ENCODE measurements at places on chromosomes 11 and 22.

GRCh38 chr11:104490182-104490581 is 326.2 kb upstream of the PDGFD start:
- DNase-seq = no peak

DNA sequence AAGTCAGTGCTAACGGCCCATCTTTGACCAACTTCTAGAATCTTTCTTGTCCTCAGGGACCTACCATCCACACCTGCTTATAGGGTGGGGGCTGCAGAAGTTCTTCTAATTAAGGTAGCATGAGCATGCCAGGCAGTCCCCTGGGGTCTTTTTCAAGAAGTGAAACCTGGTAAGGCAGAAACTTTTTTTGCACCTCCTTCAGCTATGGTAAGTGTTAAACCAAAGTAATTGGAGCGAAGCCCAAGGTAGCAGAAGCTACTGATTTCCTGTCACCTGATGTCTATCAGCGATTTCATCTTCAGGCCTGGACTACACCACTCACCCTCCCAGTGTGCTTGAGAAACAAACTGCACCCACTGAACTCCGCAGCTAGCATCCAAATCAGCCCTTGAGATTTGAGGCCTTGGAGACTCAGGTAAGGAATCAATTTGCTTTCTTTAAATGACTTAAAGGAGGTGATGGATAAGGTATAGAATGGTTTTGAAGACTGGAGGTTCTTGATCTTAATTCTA is at the start of gene MS4A1:
TSS of gene MS4A1 (plus strand) at position 317 of the 512 bp plus-strand sequence. CDS start 6,528 bp downstream, outside the sequence.
- no peak for DNase-seq

- no peak for DNase-seq
Observed at GRCh38 chr22:42283278-42284201, 13.1 kb upstream of the TCF20 start.

GRCh38 chr11:88345949-88346348 is 8.4 kb upstream of the CTSC start:
- DNase-seq = no peak

- no peak for DNase-seq
Observed at GRCh38 chr11:64583296-64584262, 7.4 kb upstream of the SLC22A12 start.

Measured in HCT116 (cell line).